ENCODE measurements at places on chromosomes 6 and 20.

GRCh38 chr6:5673019-5673790, 333.5 kb downstream of the NRN1 start:
- no peak for DNase-seq

DNA sequence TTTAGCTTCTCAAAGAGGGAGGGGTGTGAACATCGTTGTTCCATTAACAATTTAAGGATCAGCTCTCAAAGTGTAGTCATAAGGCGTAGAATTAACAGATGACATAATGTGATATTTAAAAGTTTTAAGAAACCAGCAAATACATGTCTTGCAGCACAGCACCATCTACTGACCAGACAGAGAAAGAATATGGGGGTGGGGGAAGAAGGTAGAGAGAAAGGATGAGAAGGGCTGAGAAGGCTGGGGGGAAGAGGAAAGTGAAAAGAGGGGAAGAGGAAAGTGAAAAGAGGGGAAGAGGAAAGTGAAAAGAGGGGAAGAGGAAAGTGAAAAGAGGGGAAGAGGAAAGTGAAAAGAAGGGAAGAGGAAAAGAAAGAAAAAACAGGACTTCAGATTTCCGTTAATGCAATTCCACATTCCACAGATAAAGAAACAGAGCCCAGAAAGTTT, 80.9 kb downstream of the HAO1 start:
- no peak for DNase-seq

DNA sequence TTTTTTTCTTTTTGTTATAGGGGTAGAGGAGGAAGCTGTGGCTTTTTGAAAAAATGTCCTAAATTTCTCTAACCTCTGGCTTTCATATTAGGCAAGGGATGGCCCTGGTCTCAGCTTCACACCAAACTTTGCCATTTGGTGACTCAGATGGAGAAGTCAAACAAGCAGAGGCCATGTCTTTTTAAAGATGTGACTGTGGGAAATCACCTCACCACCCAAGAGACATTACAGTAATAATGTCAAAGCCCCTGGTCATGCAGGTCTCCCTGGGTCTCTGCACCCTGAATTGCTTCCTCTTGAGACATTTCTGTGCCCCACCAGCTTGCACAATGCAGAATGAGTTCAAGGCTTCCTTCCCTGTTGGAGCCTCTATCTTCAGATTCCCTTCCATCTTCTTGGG, 39.5 kb upstream of the ADGRF5 start:
- no peak for DNase-seq

GRCh38 chr6:32700391-32701040, 34.1 kb upstream of the HLA-DQB1 start:
- no peak for DNase-seq

- no peak for DNase-seq
These were observed 1.7 kb upstream of the TREM1 start for GRCh38 chr6:41288030-41288753.

DNA sequence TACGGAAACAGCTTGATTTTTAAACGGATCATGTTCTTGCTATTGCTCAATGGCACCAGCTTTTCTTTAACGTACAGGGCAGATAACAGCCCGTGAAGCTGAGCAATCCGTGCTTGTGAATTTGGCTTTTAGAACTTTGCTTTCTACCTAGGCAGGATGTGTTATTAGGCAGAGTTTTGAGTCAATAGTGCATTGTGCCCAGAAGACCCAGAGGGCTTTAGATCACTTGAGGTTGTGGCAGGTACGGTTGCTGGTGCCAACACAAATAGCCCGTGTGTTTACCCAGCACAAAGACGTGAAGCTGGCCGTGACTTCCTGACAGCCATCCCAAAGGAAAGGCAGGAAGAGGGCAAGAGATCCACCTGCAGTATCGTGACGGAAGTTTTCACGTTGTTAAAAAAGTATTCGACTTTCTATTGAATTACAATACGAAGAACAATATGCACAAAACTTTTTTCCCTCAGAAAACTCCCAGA, 117.4 kb upstream of the FRMD1 start:
- DNase-seq: no peak

- DNase-seq: no peak
These were observed 142.6 kb upstream of the RPS6KA2 start for GRCh38 chr6:166769648-166770047.

- no peak for DNase-seq
These were observed 16.7 kb upstream of the SGK2 start for GRCh38 chr20:43542161-43542560.

DNA sequence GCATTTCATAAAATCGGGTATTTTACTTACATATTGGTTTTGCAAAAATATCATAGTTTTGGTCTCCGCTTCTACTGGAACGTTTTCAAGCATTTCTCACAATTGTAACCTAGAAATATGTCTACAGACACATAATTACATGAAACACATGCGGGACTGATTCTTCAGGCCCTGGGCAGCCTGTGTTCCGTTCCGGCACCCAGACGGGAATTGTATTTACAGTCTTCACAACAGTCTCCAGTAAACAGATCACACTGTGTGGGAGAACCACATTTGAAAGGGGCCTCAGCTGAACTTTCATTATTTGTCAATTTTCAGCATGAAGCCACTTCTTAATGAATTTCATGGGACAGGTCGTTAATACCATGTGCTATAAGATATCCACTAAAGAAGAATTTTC, 196.9 kb downstream of the DST start:
- no peak for DNase-seq

GRCh38 chr6:10759312-10759839, 11.8 kb downstream of the TMEM14B start:
- peak; percentile 59 for DNase-seq
